ENCODE measurements at places on chromosomes 12 and 14. TPM values are rescaled to one million over a fixed set of nuclear protein-coding genes. Genes with fewer than 3 reads are reported as not detected.

RND1 gene
- 7.6 TPM for total RNA-seq

BDKRB1 gene
- not detected for total RNA-seq

SMCO2 gene
- 0.32 TPM for total RNA-seq

- DNase-seq: no peak
Measured at GRCh38 chr12:80781313-80781712, 64.6 kb downstream of the MYF5 start.

- DNase-seq: no peak
Measured at GRCh38 chr14:100882026-100882967, 21.2 kb downstream of the RTL1 start.

GRCh38 chr14:96191841-96192462 is 12.7 kb upstream of the BDKRB2 start:
- DNase-seq: no peak

DNA sequence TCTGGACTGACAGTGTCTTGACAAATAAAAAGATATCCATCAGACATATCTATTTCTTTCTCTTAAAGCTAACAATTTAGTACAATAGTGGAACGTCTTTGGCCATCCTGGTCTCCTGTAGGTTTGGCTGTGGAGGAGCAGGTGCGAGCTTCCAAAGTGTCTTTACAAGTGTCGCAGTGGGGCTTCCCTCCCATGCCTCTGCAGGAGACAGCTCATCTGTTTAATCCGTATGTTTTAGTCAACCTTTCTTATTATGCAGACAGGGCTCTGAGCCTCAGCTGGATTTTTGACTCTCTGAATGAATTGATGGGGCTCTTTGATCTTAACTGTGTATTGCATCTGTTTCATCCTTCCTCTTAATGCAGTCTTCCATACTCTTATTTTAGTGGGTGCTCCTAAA is 57.5 kb downstream of the RMST start:
- no peak for DNase-seq

DNA sequence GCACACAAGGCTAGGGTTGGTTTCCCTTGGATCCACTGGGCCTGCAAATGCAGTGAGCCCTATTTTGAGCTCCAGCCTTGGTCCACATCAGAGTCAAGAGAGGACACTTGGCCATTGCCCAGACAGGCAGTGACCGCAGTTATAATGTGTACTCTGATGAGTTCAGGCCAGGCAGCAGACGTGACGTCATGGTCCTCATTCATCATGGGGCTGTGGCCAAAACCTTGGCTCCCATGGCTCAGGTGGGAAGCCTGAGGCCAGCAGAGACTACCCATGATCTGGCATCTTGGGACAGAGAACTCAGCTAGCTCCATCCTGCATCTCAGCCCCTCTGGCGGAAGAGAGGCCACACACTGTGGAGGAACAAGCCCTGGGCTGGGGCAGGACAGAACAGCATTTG is 16.4 kb downstream of the TMEM63C start:
- DNase-seq: no peak

DNA sequence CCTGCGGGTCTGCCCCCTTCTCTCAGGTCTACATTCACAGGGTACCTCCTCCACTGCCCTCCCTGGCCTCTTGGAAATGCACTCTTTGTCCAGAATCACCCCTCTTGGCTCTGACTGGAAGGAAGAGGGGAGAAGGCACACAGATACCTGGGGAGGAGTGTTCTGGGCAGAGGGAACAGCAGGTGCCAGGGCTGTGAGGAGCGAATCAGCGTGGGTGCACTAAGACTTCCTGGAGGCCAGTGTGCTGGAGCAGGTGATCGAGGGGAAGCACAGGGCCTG is 8.3 kb upstream of the TRAF3 start:
- no peak for DNase-seq

Measured in WTC11 (cell line).